Upper lobe of left lung (tissue), 6 donors: ENCODE measurements at places on chromosomes 2 and 18. TPM values are rescaled to one million over a fixed set of nuclear protein-coding genes. Genes with fewer than 3 reads are reported as not detected.

- no peak for DNase-seq
These were observed 950.6 kb upstream of the LRATD1 start for GRCh38 chr2:13681936-13682335.

DNA sequence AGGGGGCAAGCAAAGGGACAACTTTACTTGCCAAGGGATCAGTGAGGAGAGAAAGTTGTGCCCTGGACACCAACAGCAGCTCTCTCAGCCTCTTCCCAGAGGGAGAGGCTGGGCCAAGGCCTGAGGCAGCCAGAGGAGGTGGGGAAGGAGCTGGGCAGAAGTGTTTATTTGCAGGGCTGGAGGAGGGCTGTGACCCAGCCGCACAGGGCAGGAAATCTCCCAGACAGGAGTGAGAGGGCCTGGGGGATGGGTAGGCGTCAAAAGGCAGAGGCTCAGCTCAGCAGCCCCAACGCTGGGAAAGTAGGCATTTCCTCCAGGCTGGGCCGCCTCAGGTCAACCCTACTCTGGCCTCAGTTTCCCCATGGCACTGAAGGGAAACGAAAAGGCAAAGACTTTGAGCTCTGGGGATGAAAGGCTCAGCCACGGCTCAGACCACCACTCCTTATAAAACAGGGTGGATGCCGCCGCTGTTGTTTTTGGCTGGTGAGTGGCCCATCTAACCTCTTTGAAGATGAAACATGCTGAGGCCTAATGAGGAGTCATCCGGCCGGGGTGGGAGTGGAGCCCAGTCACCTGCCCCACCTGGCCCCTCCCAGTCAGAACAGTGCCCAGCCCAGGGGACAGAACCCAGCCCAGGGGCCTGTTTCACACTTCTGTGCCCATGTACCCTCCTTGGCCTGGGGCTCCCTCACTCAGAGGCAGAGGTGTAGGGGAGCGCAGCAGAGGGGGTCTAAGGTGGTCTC lies 21.9 kb upstream of the SEMA4C start:
- no peak for DNase-seq

Gene KCTD1
- total RNA-seq, result 16.9 TPM

DNA sequence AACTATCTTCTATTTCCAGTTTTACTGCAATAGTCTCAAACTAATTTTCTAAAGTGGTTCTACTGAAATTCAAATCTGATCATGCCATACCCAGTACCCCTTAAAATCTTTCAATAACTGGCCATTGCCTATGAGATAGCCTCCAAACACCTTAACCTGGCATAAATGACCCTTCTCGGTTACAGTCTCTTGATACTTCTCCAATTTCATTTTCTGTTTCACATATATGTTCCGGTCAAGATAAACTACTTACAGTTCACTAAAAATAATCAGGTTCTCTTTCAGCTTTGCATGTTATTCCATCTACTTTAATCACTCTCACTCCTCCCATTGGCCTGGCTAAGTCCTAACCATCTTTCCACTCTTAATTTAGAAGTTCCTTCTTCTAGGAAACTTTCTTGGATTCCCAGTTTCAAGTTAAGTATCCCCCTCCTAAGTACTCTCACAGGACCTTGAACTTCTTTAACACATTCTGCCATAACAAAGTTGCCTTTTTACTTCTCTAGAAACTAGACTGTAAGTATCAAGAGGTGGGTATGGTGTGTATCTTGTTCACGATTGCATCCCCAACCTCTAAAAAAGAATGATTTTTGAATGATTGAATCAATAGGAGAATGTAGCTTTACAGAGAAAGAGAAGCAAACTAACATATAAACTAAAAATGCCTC lies 110.2 kb upstream of the RBBP8 start:
- no peak for DNase-seq

- DNase-seq, result no peak
These were observed 15.0 kb downstream of the SLC3A1 start for GRCh38 chr2:44290261-44290660.

Gene SERPINB12
- not detected for total RNA-seq
